Stimulated activated CD4-positive, alpha-beta T cell treated with anti-CD3 and anti-CD28 coated beads, Interleukin-1b, Interleukin-23, amount 100 ng/mL, for 24 hours (primary cell): ENCODE measurements at places on chromosomes 5 and 9.

DNA sequence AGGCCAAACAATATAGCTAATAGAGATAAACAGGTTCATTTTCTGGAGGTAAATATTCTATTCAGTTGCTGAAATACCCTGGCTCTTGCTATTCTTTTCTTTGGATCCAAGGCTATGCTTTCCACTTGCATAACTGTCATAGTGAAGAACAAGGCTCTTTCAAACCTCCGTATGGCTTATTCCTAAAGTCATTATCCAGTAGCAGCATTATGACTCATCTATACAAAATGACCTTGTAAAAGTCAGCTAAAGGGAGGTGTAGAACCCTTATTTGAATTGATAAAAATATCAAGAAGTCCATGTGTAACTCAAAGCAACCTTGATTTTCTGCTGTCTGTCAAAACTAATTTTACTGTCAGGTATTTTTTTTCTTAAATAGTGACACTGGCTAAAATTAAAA, 447.8 kb downstream of the PLK2 start:
- no peak for DNase-seq

DNA sequence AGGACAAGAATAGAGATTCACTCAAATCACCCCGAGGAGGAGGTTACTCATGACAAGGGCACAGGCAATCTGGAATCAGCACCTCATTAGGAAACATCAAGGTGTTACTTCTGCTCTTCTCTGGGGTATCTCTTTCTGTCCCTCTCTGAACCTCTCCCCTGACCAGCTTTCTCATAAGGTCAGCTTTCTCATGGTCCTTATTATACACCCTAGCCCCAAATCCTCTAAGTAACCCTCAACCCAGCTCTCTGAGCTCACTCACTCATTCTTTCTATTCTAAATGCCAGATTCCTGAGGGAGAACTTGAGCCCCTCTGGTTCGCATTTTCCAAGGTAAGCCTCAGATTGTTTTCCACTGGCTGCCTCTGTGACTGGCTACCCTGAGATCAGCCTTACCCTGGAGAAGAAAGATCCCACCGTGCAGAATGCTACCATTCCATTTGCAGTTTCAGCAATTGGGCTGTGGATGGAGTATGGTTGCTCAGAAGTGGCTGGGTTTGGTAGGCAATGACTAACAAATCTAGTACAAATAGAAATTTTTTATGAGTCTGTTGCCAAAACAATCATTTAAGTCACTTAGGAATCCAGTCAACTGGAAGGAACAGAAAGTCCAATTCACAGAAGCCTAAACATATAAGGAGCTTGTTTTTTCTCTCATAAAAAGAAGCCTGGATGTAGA, 9.0 kb upstream of the TIMD4 start:
- DNase-seq = no peak

GRCh38 chr5:147751-148150, 43.5 kb upstream of the LRRC14B start:
- no peak for DNase-seq

DNA sequence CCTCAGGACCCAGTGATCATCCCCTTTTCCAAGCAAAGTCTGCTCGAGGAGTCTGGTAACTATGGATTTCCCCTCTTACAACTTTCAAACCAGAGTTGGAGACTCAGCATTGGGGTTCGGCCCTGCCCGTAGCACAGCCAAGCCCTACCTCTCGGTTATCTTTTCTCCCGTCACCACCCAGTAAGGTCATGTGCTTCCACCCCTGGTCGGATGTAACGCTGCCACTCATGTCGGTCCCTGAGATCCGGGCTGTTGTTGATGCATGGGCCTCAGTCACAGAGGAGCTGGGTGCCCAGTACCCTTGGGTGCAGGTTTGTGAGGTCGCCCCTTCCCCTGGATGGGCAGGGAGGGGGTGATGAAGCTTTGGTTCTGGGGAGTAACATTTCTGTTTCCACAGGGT, 1.2 kb downstream of the GALT start:
- no peak for DNase-seq

GRCh38 chr9:100074989-100075388, 23.8 kb downstream of the ERP44 start:
- no peak for DNase-seq

DNA sequence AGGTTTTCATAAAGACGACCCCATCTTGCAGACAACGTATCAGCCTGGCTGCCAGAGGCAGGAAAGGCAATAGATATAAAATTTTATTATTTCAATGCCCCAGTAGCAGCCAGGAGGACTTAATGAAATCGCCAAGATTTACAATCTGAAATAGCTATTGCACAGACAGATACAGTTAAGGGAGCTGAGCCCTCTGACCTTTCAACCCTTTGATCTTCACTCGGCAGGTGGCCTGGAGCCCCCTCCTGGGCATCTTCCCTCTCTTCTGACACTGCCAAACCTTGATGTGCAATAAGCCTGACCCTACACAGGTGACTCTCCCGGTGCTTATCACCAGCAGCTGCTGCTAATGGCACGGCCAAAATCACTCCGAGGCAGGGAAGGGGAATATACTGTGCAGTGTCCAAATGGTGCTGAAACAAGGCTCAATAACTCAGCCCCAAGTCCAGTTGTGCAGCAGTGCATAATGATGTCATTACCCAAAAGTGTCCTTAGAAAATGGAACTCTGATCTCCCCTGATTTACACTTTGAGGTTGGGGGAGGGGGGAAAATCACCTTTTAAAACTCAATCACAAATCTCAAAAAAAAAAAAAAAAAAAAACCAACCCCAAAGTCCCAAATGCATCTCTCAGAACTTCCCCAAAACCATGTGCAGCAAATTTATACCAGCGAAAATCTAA, 242.0 kb downstream of the CRB2 start:
- no peak for DNase-seq

DNA sequence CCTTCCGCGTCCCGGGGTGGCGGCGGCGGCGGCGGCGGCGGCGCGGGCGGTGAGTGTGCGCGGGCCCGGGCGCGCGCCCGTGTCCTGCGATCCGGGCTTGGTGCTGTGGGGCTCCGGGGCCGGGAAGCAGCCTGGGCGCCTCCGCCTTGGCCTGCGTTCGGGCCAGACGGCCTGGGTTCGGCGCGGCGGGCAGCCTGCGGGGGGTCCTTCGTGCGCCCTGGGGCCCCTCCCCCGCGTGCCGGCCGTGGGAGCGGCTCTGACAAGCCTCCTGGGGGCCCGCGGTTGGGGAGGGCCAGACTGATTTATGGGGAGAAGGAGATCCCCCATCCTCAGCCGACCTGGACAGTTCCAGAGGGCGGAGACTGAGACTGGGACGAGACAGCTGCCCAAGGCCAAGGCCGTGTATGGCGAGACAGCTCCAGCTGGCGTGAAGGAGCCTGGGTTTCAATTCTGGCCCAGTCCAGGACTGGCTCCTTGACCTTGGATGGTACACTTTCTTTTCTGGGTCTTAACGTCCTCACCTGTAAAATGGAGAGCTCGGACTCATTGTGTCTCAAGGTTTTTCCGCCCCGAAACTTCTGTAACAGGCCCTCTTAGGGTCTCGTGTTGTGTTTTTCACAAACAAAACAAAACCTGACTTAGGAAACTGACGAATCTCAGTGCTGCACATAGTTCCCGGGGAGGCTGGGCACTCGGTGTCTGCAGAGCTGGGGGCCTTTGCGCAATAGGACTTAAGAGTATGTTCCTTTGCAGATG, 603 bp downstream of the TMEM268 start:
- no peak for DNase-seq

DNA sequence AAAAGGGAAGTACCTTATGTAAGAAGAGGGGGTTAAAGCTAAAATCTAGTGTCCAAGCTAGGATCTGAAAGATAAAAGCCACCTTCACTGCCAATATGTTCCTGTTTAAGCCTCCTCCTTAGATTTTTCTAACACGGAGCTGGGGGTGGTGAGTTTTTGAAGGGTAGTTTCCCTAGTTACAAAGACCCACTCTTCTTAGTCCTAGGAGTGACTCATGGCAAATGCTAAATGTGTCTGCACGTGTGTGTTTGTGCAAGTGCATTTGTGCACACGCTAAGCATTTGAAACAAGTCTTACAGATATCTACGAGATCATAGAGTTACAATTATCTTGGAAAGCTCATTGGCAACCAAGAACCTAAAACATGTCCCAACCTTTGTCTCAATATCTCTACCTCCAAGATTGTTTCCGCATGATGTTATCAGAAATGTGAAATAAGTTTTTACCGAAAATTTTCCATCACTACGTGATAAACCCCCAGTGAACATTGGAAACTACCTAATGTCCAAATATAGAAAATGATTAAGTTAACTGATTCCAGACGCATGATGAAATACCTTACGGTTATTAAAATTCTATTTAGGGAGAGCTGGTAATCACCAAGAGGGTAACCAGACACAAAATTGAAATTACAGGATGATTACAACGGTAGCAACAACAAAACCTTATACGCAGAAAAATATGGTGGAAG, 78.0 kb upstream of the HRH2 start:
- DNase-seq = no peak

DNA sequence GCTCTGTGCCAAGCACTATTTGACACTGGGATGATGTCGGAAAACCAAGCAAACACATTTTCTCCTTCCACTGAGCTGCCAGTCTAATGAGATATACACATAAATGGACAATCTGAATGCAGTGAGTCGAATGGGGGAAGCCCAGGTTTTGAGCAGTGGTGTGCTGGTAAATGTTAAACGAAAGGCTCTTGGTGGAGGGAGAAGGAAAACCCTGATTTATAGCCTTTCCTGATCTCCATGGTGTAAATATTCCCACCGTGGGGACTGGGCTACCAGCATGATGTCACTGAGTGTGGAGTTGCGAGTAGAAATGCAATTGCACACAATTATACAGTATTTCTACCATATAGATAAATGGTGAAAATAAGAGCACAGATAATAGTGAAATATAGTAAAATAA, 5.0 kb upstream of the GSN start:
- DNase-seq = no peak

GRCh38 chr5:10445352-10445751, 3.7 kb downstream of the ROPN1L start:
- DNase-seq = no peak

- DNase-seq = no peak
Observed at GRCh38 chr5:92838253-92838652, 742.8 kb downstream of the NR2F1-AS1 start.

GRCh38 chr9:71904076-71904475, 6.9 kb downstream of the ABHD17B start:
- no peak for DNase-seq

GRCh38 chr5:35198686-35199085, 31.6 kb downstream of the PRLR start:
- DNase-seq = no peak

DNA sequence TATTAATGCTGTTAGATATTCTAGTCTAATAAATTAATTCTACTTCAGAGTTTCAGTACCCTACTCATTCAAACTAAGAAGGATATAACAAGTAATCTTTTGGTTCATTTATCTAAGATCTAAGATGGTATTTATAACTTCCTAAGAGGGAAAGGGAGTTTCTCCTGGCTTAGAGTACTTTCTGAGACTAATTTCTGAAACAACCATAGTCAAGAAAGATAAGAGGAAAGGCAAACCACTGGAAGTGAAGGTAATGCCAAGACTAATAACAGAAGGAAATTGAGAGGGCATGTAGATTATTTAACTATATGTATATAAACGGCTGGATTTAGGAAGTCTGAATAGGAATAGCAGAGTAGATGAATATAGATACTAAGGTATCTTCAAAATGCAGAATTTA, 112.4 kb upstream of the ACOT12 start:
- no peak for DNase-seq

- no peak for DNase-seq
Observed at GRCh38 chr5:130541617-130542221, 623.3 kb downstream of the HINT1 start.

DNA sequence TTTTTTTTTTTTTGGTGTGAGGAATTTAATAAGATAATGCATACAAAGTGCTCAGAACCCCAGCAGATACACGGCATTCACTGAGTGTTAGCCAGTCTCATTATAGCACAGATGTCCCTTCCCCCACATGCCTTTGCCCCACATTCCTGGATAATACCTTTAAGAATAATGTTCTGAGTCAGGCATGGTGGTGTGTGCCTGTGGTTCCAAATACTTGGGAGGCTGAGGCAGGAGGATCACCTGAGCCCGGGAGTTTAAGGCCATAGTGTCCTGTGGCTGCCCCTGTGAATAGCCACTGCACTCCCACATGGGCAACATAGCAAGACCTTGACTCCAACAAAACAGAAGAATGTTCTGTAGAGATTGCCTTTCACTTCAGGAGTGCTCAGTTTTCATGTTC, 24.2 kb upstream of the ANKRD18A start:
- no peak for DNase-seq
